ENCODE measurements at places on chromosomes 4 and X.

DNA sequence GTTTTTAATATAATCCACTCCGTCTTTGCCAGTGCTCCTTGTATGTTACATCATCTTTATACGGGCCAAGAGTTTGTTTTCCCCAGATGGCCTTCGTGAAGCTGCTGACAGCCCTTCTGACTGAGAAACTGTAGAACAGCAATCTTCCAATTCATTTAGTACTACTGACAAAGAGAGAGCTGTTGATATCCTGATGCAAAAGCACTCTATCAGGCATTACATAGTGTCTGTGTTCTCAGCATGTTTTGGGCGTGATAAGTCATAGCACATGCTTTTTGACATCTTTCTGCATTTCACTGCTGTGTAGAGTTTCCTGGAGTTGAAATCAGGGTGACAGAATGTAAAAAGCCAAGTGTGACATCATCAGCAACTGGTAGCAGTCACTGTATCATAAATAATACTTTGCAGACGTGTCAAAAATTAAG is 746.3 kb upstream of the FAM241A start:
- no peak for DNase-seq

DNA sequence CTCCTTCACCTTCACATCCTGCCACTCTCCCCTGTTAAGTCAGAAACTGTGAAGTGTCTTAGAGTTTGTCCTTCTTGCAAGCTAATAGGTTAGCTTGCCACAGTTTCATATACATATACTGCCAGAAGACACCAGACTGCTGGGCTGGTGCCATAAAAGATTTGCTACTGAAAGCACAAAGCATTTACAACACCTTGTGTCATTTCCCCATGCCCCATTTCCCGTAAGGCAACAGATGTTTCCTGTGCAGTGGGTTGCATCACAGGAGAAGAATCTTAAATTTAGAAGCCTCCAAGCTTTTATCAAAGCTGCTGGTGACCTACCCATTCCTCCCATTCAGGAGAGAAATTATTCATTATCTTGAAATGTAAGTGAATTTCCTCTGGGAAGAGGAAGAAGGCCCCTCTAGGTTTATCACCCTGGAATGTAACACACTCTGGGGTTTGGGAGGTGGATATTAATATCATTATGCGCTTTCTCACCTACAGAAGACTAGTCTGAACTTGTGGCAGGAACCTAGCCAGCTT is 34.5 kb upstream of the RAB33B start:
- peak; percentile 0 for DNase-seq

DNA sequence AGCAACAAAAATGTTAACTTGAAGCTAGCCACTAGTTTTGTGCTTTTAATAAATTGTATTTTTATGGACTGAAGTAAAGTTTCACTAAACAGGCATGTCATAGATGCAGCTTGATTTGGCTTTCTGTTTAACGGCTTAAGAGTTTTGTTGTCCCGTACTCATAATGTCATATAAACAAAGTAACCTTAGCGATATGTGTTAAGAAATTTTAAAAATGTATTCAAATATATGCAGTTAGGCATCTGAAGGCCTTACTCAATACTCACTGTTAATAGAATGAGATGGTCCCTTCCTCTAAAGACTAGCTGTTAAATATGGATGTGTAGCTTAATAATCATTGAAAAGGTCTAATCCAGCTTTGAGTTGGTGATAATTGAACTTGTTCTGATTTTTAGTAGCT is 1.0 kb upstream of the SCLT1 start:
- no peak for DNase-seq

DNA sequence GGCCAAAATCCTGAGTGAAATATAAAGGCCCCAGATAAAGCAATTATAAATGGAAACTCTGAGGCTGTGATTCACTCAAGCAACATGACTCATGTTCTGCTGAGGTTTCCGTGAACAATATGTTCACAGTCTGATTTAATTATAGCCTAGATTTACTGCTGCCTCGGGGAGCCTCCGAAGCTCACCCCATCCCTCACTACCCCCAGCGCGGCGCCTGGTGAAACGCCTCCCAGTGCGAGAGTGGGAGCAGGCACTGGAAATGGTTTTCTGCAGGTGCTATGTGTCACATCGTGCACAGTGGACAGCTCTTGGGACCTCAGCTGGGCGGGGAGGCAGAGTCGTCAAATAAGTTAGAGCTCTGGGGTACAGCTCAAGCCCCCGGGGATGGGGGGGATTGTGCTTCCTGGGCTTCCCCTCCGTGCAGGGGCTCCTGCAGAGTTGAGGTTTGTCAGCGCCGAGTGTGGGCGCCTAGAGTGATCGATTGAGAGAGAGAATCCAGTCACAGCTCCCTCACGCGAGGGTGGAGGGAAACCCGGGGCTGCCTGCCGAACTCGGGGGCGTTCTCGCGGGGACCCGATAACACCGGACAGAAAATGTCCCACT is 110.6 kb downstream of the PHKA2 start:
- DNase-seq = no peak

DNA sequence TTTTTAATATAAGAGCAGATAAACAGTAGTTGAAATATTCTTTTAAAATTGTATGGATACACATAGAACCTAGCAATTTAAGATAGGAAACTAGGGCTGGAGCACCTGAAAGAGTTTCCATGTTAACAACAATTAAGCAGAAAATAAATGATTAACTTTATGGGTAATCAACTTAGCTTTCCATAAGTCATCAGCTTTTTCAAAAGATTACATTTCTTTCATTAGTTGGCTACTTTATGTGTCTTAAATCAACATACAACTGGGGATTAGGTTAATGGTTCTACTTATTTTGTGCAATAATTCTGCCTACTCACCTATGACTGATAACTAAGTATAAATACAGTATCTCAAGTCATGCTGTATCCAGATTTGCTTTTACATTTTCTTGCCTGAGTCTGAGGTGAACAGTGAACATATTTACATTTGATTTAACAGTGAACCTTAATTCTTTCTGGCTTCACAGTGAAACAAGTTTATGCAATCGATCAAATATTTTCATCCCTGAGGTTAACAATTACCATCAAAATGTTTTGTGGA is at the start of gene ANXA10:
TSS of gene ANXA10 (plus strand) at position 362 of the 537 bp plus-strand sequence. CDS start at position 526, 164 bp downstream.
- no peak for DNase-seq

GRCh38 chr4:13547485-13548041 is 3.3 kb upstream of the NKX3-2 start:
- peak; percentile 72 for DNase-seq

- DNase-seq = no peak
Measured at GRCh38 chrX:116009861-116010710, 160.5 kb upstream of the AGTR2 start.

DNA sequence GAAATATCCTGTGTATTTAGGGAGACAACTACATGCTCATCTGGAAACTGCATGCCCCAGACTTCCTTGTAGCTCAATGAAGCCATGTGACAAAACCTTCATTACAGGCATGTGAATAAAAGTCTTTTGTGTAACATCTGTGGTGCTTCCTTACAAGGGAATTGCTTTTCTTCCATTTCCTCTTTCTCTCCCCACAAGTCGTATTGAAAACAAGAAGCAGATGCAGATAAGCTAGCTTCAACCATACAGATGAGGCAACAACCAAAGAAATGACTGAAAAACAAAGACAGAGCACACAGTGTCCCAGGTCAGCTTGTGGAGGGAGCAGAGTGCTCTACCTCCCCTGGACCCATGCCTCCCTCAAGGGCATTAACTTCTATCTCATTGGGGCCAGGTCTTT is 115.8 kb upstream of the INPP4B start:
- no peak for DNase-seq

DNA sequence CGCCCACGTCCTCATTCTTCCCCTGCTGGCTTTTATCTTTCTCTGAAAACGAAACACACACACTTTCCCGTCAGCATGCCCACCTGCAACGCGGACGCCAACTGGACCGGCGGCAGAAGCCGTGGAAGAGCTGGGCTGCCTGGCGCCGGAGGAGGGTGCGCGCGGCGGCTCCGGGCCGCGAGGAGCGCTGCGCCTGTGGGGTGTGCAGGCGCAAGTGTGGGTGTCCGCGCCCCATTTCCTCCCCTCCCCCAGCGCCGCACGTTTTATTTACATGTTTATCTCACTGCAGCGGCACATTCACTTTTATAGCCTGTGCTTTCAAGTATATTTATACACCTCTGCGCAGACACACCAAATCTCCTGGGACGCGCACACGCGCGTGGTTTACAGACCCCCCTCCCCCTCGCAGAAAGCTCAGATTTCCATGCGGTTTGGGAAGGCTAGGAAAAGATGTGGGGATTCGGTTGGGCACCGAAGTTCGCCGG is 1.5 kb downstream of the PITX2 start:
- DNase-seq = no peak

DNA sequence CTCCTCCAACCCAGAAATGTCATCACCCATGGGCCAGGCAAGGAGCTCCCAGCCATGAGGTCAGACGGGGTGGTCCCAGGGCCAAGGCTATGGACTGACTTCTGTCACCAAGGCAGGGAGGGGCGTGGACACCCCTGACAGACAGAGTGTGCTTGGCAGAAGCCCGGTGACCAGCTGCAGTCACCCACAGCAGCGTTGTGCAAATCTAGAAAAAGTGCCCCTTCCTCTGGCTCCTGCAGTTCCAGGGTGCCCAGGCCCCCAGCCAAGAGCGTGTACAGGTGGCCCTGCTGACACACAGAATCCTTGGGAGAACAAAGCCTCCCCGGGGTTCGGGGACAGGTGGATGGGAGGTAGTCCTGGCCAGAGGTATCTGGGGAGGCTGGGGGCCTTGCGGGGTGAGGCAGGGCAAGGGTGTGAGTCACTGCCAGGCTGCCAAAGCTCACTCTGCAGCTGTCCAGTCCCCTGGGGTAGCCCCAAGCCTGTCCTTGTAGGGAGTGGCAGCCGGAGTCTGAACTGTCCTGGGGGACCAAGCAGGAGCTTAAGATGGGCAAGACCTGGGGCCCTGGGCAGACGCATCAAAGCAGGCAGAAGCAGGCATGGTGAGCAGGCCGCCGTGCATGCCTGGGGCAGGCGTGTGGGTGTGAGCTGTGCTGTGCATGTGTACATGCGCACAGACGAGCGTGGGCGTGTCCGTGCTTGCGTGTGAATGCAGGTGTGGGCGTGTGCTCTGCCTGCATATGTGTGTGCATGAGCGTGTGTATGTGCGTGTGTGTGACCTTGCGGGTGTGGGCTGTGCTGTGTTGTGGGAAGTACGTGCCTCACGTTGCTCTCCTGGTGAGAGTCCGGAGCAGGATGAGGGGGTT is 3.3 kb downstream of the MYL5 start:
- no peak for DNase-seq

DNA sequence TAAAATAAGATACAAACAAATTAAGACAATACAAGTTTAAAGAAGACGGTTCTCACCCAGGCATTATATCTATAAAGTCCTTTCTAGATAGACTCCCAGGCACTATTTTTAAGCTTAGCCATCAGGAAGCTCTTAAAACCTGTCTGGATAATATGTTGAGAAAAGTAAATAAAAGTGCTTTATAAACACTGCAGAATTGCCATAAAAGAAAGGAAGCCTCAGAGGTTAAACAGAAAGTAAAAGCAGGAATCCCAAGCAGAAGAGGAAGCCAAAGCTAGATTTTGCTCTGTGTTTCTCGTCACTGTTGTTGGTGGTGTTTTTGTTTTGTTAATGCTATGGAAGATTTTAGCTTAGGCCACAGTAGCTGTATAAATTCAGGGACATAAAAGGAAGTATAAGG is 1267.3 kb downstream of the PCDH19 start:
- DNase-seq = no peak

GRCh38 chr4:96524311-96524875 is 684.5 kb downstream of the PDHA2 start:
- no peak for DNase-seq

DNA sequence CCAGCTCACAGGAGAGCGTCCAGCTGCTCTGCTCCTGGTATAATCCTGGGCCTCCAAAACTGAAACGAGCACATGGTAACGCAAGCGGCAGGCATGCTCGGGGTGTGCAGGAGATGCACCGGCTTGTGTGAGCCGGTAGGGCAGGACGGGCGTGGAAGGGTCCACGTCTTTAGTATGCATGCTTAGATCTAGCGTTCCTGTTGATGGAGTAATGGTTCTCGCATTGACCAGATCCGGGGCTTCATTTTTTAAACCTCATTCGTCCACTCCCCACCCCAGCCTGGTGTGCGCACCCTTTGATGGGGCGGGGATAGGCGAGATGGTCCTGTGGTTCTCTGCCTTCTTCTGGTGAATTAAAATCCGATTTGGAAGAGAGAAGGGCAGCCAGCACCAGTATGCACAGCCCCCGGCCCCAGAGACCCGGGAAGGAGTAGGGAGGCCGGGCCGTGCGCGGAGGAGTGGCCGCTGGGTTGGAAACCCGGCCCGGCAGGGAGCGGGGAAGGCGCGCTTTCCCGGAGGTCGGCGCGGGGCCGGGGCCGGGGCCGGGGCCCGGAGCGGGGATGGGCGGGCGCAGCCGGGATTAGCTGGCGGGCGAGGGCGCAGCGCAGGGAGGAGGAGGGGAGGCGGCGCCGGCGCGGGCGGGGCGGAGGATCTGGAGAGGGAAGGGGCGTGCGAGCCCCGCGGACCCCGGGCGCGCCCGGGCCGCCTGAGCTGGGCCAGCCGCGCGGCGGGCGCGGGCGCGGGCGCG is 39.9 kb downstream of the FAM149A start:
- no peak for DNase-seq

DNA sequence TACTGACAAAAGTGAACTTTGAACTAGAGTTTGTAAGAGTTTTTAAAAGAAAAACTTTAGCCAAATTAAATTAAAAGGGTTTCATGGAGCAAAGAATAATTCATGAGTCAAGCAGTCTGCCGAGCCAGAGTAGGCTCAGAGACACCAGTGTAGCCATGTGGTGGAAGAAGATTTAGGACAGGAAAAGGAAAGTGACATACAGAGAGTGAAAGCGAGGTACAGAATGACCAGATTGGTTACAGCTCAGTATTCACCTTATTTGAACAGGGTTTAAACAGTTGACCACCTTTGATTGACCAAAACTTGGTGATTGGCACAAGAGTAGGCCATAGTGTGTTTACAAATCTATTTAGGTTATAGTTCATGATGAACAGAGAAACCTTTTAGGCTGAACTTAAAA is 377.8 kb downstream of the KLHL4 start:
- no peak for DNase-seq

GRCh38 chr4:8905773-8906667 is 34.4 kb upstream of the HMX1 start:
- no peak for DNase-seq

DNA sequence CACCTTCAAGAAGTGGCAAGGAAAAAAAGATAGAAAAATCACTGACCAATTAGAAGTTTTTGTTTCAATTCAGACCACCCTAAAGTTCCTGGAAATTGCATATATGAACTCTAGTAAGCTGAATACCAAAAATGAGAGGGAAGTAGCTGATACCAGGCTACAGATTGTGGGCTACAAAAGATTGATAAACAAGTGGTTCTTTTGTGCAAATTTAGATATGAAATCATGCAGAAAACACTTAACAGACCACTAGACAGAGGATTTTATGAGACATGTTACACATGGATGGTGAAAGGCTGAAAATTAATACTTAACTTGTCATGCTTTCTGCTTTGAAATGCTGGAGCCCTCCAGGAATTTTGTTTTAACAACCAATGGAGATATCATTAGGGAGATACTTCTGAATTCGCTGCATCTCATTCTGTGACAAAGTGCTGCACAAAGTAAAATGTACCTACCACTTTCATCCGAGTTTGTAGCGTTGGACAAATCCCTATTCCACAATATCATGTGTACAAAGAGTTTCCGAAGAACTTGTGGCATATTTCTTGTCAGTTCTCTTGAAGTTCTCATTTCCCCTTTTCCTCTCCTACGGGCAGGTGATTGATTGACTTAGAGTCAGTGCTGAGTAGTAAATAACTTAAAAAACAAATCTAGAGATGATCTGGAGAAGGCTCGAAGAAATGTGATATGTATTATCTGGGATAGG is 235.0 kb downstream of the PALLD start:
- no peak for DNase-seq

GRCh38 chrX:70042399-70043371 is 7.1 kb downstream of the AWAT2 start:
- DNase-seq = no peak

- DNase-seq = no peak
Measured at GRCh38 chr4:8732681-8733243, 138.9 kb downstream of the HMX1 start.

Data from NCI-H2081 (cell line).